ENCODE measurements at places on chromosomes 5 and 9.

DNA sequence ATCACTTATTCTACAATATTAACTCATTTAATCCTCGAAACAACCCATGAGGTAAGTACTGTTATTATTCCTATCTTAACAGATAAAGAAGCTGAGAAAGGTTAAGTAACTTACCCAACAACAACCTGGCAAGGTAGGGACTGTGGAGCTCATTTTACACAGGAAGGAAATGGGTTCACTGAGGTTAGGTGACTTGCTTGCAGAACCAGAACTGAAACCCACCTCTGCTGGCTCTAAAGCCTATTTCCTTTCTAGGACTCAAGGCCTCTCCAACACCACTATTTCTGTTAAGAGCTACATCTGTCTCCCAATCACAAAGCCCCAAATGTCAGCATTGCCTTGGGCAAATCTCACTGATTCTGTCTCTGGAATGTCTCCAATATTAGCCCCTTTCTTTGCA, 38.9 kb upstream of the IFNK start:
- DNase-seq = no peak

DNA sequence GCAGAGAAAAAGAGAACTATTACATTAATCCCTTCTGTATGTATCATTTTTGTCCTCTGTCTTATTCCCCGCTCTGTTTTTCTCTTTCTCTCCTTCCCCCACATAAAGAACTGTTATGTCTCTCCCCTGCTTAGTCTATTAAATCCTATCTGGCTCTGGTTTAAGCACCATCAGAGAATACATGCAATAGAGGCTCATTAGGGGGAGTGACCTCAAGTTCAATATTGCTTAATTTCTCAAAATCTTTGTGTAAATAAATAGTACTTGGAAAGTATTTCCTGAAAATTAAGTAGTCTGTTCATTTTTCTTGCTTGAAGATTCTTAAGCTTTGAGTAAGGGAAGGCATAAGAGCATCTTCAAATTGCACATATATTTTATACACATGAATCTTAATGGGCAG, 41.2 kb upstream of the FAM174A start:
- no peak for DNase-seq

DNA sequence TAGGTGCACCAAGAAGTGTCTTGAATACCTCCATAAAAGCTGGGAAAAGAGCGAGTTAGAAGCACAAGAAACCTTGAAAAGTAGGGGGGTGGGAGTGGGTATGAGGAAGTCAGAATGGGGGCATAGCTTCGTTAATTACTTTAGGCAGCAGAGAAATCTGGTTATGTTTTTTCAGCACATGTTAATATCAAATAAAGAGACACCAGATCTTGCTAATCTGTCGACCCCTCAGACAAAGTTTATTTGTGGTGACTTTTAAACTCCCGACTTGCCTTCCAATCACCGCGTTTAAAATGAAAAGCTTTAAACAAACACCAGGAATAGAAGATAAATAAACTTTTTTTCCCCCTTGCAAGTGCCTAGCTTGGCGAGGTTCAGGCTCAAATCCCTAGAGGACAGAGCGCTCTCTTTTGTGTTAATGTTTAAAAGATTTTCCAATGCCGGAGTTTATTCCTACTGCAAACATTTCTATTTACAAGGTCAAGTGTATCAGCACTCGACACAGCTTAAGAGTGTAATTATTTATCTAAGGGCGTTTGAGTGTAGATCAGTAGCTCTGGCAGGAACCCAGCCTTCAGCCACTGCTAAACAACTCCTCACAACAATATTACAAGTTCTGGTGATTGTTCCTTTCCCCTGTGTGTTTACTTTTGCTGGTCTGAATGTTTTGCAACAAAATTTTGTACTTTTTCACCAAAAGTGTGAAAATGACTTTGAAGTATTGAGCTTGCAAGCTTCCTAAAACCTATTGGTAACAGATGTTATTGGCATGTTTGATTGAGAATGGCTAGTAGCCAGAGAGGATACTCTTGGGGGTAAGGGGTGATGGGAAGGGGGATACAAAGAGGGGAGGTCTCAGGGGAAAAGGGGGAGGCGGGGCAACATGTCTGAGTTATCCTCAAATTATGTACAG, 3.8 kb downstream of the GAS1 start:
- no peak for DNase-seq

DNA sequence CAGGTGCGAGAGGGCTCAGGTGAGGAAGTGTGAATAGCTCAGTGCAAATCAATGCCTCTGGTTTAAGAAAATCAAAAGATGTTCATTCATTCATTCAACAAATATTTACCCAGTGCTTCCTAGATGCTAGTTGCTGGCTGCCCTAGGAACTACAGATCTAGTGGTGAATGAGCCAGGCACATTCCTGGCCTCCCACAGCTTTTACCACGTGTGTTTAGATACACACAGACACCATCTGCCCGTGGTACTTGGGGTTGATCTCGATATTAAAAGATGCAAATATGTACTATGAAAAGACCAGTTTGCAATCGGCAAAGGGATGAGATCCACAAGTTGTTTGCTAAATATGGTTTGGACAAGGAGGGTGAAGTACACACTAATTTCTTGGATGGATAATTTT, 78.2 kb downstream of the GTF3C4 start:
- no peak for DNase-seq

- DNase-seq = no peak
Observed at GRCh38 chr5:18032744-18033143, 398.5 kb downstream of the TAF11L14 start.

- DNase-seq = no peak
Observed at GRCh38 chr5:146428658-146429057, 18.5 kb upstream of the TCERG1 start.

DNA sequence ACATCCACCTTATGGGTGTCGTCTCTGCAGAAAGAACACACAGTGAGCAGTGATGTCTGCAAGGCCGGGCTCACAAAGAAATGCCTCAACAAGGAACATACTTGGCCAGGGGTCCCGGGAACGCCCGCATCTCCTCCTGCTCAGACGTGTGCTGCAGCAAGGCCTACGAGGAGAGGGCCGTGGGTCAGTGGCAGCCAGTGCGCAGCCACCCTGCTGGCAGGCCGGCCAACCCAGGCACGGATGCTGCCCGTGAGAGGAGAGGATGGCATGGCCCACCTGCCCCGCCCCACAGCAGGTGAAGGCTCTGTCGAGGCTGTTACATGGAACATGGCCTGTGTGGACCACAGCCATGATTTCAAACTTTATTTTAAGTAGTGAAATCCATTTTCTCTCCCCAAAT, 19.3 kb downstream of the SEC16A start:
- DNase-seq = no peak

DNA sequence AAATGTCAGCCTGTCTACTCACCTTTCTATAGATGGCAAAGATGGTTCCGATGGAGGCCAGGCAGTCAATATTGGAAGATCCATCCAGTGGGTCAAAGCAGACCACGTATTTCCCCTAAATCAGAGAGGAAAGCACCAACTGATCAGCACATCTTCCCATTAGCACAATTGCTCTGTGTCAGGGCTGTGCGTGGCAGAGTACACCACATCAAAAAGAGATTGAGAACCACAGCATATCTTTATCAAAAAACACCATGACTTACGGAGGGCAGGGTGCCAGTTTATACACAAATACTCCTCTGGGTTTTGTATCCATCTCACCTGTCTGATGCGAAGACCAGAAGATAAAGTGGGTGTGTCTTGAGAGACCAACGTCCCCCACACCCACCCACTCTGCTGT, 9.1 kb downstream of the FBP2 start:
- DNase-seq = no peak

- DNase-seq = no peak
Observed at GRCh38 chr5:24188216-24188925, 456.4 kb downstream of the CDH10 start.

DNA sequence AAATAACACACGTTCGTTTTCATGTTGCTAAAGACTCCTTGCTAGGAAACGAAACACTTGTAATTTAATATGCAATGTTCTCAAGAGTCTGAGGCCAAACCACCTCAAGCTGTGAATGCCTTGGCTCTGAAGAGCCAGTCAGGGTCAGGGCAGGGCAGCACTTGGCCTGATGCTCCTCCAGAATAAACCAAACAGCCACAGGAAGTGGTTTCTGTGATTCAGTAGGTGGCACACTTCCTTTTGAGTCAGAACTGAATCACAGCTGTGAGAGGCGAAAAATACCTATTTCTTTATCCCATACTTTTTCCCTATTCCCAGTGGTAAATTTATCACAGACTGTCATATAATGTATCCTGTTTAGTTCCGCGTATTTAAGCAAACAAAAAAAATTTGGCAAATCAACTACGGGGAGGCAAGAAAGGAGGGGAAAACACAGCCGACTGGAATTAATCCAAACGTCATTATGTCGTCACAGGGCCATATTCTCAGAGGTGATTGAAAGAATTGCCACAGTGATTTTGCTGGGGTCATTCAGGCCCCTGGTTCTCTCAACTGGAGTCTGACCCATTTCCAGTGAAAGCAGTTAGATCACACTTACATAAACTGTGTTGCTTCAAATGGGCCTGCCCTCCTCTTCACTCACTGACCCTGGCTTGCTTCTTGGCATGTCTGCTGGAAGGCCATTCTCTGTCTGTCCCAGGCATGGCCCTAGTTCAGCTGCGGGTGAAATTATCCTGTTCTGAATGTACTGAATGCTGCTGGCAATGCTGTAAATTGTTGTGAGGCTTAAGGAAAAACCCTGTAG, 71.2 kb downstream of the ARRDC3 start:
- peak; percentile 77 for DNase-seq

GRCh38 chr5:137203011-137203632, 296.0 kb downstream of the SPOCK1 start:
- DNase-seq = no peak

GRCh38 chr5:37836592-37837413, 3.0 kb downstream of the GDNF start:
- DNase-seq = no peak

DNA sequence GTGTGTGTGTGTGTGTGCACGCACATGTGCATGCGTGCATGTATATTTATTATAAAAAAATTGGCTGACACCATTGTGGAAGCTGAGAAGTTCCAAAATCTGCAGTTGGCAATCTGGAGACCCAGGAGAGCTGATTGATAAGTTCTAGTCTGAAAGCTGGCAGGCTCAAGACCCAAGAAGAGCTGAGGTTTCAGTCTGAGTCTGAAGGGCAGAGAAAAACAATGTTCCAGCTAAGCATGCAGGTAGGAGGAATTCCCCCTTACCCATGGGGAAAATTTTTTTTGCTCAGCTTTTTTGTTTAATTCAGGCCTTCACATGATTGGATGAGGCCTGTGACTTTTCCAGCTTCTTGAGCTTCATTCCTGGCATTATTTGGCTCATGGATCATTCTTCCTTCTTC, 31.2 kb upstream of the ACTBL2 start:
- no peak for DNase-seq

DNA sequence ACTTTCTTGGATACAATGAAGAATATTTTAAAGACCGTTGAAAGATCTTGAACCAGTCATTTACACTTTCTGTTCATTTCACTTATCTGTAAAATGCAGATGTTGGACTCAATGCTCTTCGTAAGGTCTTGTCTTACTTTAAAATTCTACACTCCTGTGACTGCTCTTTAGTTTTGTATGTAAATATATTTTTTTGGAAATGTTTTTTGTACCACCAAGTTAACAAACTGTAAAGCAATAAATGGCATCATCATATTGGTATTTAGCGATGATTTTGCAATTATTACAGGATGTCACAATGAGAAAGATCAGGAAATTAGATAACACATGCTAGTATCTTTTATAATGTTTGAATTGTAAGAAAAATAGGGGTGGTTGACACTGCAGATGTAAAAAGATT, 80.8 kb upstream of the GNAQ start:
- DNase-seq = no peak

- DNase-seq = no peak
Observed at GRCh38 chr5:171913987-171914273, 92.5 kb downstream of the FBXW11 start.

GRCh38 chr9:115138151-115138550, 20.2 kb upstream of the TNC start:
- DNase-seq = no peak
